NCI-H774 (cell line): ENCODE measurements at places on chromosomes 6 and 20.
A peak's percentile ranks its signal among the peaks of the same experiment; 100 is the strongest.

GRCh38 chr20:37670351-37670791 is 23.5 kb upstream of the CTNNBL1 start:
- no peak for DNase-seq

GRCh38 chr6:136226027-136226673 is 24.0 kb downstream of the MTFR2 start:
- DNase-seq = peak; percentile 65

DNA sequence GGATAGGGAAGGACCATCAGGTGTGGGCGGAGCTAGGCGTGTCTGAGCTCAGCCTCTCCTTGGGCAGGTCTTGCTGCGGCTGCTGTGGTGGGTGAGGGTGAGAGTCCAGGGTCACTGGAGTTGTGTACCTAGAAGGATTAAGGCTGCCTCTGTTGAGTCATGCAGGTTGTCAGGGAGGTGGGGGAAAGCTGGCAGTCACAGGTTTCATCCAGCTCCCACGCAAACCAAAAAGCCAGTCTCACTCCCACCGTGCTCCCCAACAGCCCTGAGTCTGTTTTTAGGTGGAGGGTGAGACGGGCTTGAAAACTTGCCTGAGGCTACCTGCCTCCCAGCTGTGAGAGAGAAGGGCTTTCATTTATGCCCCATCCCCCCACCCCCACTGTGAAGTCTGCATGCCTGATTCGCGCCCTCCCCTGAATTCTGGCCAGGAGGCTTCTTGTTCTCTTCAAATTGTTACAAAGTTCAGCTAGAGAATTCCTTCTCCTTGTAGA is 161.5 kb downstream of the MYLK4 start:
- no peak for DNase-seq

GRCh38 chr6:105106260-105106659 is 73.6 kb downstream of the POPDC3 start:
- DNase-seq = no peak

DNA sequence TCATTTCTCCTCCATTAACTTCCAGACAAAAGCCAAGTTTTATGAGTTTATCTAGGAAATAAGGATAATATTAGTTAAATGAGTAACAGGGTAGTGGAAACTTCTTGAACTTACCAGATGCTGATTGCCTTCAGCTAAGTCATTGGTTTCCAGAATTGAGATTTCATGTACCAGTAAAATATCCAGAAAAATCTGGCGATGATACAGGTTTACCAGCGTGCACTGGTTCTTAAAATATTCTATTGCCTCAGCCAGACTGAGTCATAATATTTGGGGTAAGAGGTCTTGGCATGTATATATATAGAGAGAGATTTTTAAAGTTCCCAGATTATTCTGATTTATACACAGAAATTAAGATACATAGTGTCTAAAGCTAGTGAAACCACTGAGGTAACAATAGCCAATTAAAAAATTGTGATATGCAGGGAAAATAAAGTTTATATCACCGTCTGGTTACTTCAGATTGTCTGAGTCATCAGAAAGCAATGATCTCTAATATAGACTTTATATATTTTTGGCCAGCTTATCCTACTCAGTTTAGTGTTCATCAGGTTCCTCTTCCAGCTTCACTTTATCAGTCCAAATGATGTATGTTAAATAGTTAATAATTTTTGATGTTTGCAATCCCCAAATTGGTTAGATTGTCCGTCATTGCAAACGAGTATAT is 39.5 kb upstream of the SDHAF4 start:
- no peak for DNase-seq

DNA sequence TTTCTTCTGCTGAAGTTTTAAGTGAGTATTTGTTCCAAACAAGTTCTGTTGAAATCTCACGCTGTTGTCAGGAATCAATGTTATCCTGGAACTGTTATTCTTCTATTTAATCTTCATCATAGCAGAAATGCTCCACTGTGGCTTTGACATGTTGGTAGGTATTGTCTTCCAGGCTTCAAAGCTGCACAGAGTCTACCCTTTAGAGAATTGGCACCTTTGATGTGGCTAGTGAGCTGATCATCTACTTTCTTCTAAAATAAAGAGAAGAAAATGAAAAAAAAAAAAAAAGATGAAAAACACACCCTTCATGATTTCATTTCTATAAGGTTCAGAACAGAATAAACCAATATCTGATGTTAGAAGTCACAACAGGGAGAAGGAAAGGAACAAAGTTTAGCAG is 5.8 kb upstream of the ZSCAN23 start:
- no peak for DNase-seq

GRCh38 chr6:22062807-22063408 is 233.9 kb downstream of the PRL start:
- no peak for DNase-seq

DNA sequence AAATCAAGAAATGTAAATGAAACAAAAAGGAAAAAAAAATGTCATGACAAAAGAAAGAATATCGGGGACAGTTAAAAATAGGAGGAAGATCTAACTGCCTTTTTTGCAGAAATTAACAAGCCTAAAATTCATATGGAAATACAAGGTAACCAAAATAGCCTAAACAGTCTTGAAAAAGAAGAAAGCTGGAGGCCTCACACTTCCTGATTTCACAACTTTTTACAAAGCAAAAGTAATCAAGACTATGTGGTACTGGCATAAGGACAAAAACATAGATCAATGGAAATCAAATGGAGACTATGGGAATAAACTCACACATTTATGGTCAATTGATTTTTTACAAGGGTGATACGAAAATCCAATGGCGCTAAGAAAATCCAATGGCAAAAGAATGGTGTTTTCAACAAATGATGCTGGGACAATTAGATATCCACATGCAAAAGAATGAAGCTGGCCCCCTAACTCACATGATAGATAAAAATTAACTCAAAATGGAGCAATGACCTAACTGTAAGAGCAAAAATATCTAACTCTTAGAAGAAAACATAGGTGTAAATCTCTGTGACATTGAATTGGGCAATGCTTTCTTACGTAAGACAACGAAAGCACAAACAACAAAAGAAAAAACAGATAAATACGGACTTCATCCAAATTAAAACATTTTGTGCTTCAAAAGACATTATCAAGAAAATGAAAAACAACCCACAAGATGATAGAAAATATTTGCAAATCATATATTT is 24.5 kb downstream of the MAP3K5 start:
- no peak for DNase-seq

- DNase-seq = no peak
Measured at GRCh38 chr6:139967497-139967896, 593.0 kb upstream of the CITED2 start.
